ENCODE measurements at places on chromosomes 11 and 22.

- no peak for DNase-seq
These were observed 11.8 kb upstream of the OR10G7 start for GRCh38 chr11:124052966-124053365.

DNA sequence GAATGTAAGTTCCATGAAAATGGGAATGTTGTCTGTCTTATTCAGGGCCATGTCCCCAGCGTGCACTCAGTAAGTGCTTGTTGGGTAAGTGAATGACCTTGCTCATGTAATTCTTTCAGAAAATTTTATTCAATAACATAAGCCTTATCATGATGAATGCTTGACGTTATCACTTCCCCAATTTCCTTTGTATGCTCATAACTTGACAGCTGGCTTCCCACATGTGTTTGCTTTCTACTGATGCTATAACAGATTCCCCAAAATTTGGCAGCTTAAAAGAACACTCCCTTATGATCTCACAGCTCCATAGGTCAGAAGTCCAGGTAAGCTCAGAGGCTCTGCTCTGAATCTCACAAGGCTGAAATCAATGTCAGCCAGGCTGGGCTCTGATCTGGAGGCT is 155.8 kb upstream of the POU2AF2 start:
- no peak for DNase-seq

GRCh38 chr11:124657904-124658303 is 15.6 kb downstream of the SIAE start:
- DNase-seq, result no peak

- no peak for DNase-seq
These were observed 43.9 kb upstream of the PAK1 start for GRCh38 chr11:77517753-77518152.

DNA sequence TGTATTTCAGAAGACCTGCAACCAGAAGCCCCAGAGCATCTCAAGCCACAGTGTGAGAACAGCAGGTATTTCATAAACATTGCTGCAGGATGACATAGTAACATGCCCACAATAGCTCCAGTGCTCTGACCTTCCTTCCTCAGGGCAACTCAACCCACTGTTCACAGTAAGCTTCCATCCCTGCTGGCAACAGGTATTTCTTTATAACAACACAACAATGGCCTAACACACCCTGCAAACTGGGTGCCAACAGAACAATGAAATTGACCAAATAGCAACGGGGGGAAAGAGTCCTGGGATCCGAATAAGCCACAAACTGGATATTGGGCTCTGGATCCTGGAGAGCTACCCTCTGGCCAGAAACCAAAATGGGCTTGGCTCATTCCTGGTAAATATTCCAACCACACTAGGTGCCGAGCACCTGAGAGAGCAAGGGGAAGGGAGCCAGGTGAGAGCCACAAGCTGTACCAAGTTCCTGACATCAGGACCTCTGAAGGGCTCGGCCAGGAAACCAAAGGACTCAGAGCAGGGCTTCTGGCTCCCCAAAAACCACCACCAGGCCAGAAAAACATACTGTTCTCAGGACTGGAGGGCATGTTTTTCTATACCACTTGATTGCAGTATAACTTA is 99.5 kb downstream of the MICAL3 start:
- no peak for DNase-seq

DNA sequence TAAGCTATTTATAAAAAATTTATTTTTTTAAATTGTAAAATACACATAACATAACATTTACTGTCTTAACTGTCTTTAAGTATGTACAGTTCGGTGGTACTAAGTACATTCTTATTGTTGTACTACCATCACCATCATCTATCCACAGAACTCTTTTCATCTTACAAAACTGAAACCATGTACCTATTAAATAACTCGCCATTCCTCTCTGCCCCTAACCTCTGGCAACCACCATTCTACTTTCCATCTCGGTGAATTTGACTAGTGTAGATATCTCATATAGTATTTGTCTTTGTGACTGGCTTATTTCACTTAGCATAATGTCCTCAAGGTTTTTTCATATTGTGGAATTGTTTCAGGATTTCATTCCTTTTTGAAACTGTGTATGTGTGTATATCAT is 22.6 kb downstream of the USP47 start:
- DNase-seq, result no peak

DNA sequence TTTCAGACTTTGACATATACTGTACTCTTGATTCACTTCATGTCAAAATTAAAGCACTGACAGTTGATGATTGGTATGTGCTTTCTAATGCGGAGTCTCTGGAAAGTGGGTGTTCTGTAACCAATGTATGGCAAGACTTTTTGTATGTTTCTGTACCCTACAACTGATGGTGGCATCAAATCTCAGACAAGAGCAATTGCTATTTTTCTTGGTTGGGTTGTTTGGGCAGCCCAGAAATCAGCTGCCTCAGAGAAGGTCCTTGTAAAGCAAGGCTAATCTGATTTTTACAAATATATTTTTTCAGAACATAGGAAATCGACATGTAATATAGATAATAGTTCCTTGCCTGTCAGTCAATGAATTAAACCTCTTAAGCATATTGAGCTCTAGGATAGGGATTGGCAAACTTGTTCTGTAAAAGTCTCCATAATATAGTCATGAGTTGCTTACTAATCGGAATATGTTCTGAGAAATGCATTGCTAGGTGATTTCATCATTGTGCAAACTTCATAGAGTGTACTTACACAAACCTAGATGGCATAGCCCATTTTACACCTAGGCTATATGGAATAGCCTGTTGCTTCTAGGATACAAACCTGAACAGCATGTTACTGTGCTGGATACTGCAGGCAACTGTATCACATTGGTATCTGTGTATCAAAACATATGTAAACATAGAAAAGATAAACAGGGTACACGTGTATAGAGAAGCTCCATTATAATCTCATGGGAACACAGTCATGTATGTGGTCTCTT is 10.2 kb upstream of the OOSP4A start:
- no peak for DNase-seq

DNA sequence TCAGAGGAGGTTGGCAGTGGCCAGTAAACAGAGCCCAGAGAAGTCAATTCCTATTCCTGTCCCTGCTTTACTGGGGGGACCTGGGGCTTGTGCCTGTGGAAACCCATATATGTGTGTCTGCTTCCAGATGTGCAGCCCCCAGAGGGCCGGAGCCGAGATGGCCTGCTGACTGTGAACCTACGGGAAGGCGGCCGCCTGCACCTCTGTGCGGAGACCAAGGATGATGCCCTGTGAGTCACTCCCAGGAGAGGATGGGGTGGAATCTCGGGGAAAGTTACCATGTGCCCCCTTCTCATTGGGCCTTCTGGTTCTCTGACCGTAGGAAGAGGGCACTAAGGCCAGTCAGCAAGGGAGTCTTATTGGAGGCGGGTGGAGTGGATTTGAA is 5.3 kb downstream of the PLEKHB1 start:
- no peak for DNase-seq

DNA sequence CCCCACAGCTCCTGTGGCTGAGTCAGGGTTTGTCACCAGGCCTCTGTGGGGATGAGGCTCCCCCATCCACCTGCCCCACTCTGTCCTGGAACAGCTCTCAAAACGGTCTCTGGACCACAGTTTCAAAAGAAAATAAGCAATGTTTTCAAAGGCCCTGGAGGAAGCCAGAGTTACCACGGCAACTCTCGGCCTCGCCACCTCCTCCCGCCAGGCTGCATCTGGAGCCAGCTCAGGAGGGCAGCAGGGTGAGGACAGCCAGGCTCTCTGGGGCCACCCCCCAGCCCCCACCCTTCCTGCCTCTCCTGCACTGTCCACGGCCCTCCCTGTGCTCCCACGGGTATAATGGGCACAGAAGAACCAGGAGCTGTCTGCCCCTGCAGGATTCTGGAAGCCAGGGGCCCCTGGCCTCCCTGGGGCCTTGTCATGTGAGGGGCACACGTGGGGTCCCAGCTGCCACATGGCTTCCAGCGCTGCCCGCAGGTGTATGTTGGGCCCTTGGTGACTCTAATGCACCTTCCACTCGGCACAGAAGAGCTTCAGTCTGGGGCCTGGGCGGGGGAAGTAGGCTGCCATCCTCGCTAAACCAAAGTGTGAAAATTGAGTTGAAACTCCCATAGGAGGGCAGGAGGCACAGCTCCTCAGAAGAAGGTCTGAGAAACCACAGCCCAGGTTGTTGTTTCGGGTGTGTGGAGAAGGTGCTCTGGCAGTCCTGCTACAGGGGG is 10.3 kb downstream of the CD81 start:
- DNase-seq, result peak; percentile 53

GRCh38 chr11:35131094-35131493 is 7.9 kb upstream of the CD44 start:
- no peak for DNase-seq

All from AG10803 (cell line).